ENCODE measurements at places on chromosomes 7 and 10. TPM values are rescaled to one million over a fixed set of nuclear protein-coding genes. Genes with fewer than 3 reads are reported as not detected.

The FAM25A gene
- total RNA-seq, result not detected

- no peak for DNase-seq
Observed at GRCh38 chr7:90574146-90574819, 21.8 kb upstream of the CDK14 start.

DNA sequence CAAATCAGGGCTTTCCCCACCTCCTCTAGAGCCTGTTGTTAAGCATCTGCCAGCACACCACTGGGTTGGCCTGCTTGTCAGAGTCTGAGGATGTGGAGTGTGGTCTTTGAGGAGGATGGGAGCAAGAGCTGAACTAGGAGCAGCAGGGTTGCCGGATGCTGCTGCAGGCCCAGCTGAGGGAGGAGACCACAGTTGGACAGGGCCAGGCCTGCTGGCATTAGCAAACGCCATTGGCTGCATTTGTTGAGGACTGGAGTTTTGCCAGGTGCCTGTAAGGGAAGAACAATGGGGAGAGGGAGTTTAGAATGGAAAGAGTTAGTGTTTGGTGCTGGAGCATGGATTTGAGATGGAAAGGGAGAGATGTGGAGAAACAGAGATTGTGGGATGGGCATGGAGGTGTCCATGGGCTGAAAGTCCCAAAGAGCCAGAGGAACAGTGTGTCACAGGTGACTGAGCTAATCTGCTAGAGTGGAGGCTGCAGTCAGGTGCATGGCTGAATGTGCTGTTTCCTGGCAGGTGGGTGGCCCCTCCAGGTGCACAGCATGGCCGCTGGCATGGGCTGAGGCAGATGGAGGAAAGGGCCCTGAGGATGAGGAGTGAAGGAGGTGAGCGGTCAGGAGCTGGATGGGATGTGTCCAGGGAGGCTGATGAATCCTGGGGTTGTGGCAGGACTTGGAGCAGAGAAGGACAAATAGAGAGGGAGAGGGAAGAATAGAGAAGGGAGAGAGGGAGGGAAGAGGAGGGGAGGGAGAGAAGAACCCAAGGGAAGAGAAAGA is 40.7 kb downstream of the LEP start:
- DNase-seq, result no peak

GRCh38 chr7:106679153-106679931 is 18.4 kb upstream of the CCDC71L start:
- DNase-seq, result peak; percentile 13

DNA sequence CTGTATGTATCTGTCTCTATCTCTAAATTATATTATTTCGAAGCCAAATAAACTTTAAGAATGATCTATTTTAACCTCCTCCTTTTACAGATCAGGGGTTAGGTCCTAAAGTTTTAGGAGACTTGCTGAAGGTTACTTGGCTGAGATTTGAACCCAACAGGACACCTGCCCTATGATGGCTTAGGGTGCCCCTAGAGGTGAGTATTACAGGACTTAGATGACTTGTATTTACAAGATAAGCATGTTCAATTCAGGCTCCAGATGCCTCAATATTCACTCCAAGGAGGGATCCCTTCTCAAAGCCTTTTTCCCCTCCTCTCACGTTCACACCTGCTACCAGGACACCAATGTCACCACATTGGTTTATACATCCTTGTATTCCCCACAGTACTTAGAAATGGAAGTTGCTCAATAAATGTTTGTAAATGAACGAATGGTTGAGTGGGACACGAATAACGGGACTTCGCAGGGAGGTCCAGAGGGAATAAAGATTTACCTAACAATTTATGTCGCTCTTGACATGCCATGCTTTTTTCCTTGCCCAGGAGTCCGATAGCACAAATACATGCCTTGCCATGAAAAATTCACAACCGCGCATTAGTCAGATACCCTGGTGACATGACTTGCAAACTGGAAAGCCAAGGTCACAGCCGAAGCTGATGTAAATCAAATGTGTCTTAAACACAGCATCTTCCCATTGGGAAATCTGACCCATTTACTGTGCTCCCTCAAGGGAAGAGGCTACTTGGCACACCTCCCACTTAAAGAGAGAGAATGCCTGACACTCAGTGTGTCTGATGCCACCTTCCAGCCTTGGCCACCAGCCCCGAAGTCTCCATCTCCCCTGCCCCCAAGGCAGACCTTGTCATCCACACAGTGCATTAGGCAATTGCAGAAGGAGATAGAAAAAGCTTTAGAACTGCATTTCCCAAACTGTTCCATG is 872.2 kb upstream of the AUTS2 start:
- DNase-seq, result no peak

DNA sequence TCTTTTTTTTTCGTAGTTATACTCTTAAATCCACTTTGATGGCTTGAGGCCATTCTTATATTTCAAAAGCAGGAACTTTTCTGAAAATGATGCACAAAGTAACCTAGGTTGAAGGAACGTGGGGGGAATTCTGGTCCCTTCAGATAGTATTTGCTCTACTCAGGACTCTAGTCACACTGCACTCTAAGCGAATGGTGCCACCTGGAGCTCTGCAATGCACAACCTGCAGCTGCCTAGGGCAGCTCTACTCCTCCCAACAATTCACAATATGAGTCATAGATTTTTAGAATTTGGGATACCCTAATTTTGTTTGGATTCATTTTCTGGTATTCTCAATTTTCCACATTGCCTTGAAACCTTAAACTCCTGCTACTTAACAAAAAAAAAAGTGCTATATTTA is 17.3 kb downstream of the SYPL1 start:
- no peak for DNase-seq

Measured in HT1080 (cell line).